Kasumi-1 (cell line): ENCODE measurements at places on chromosomes 11 and 22.

DNA sequence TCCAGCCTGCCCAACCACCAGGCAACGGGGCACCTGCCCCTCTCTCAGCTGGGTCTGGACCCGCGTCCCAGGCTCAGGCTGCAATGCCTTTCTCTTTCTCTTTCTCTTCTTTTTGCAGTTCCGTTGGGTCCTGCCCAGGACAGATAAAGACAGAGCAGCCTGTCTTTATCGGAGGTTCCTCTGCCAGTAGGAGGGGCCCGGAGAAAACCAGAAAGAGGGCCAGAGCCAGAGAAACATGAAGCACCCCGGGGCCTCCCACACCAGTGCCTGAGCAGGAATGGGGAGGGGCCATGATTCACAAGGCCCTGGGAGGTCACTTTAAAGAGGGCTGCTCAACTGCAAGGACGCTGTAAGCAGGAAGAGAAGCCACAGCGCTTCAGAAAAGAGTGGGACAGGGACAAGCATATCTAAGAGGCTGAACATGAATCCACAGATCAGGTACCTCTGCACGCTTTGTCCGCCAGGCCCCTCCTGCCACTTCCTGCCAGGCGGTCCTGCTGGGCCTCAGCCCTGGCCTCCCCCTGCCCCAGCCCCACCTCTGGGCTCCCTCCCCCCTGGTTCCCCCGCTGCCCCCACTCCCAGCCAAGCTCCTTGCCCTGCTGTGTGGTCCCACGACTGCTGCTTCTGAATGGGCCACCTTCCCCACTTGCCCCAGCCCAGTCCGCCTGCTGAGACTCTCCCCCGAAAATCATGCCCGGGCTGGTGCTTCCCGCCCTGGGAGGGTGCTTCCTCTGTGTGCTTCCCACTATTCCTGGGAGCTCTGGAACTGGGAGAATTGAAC, at the start of gene APOBEC3C:
Gene APOBEC3C, plus strand, starts transcription at position 316 of the 781 bp plus-strand sequence. Its CDS starts 106 bp downstream, at position 422.
- DNase-seq = peak; percentile 90

- DNase-seq = no peak
Observed at GRCh38 chr11:95296621-95297025, 65.6 kb upstream of the SESN3 start.

DNA sequence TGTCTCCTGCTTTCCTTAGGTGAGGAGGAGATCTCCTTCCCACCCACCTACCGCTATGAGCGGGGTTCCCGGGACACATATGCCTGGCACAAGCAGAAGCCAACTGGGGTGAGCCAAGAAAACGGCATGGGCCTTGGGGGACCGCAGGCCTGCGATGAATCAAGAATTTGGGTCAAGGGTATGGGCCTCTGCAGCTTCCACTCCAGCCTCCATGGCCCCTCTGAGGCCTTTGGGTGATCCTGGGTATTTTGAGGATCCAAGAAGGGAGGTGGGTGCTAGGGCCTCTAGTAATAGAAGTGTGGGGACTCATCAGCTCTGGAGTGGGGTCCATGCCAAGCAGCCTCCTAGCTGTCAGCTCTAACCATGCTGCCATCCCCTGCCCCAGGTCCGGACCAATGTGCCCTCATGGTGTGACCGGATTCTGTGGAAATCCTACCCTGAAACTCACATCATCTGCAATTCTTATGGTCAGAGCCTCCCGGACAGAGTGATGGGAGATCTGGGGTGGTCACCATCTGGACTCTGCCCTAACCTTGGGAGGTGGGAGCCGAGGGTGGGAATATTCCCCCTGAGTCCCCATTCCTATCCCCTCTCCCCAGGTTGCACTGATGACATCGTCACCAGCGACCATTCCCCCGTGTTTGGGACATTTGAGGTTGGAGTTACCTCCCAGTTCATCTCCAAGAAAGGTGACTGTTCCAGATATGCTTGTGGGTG, 8.6 kb downstream of the INPPL1 start:
- DNase-seq = no peak

GRCh38 chr11:74325649-74326645, 14.5 kb upstream of the P4HA3 start:
- no peak for DNase-seq
